ENCODE measurements at places on chromosomes 2 and 18.

DNA sequence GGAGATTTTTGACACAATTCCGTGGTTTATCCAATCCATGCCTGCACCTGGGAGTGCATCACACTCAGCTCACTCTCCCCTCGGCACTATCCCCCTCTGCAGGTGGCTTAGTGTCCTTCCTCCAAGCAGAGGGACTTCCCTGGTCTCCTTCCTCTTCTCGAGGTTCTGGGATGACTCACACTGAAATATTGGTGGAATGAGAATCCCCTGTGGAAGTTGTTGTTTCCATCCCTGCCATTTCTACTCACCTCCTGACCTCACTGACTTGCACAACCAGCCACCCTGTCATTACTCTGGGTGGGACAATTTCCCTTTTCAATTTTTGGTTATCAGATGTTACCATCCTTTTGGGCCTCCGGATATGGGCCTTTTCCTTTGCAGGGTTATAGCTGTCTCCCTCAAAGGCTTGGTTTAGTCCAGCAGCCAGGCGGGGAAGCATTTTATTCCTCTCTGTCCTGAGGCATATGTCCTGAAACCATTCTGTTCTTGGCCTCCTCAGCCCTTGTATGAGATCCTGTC lies 59.9 kb downstream of the PTPRM start:
- DNase-seq = no peak

DNA sequence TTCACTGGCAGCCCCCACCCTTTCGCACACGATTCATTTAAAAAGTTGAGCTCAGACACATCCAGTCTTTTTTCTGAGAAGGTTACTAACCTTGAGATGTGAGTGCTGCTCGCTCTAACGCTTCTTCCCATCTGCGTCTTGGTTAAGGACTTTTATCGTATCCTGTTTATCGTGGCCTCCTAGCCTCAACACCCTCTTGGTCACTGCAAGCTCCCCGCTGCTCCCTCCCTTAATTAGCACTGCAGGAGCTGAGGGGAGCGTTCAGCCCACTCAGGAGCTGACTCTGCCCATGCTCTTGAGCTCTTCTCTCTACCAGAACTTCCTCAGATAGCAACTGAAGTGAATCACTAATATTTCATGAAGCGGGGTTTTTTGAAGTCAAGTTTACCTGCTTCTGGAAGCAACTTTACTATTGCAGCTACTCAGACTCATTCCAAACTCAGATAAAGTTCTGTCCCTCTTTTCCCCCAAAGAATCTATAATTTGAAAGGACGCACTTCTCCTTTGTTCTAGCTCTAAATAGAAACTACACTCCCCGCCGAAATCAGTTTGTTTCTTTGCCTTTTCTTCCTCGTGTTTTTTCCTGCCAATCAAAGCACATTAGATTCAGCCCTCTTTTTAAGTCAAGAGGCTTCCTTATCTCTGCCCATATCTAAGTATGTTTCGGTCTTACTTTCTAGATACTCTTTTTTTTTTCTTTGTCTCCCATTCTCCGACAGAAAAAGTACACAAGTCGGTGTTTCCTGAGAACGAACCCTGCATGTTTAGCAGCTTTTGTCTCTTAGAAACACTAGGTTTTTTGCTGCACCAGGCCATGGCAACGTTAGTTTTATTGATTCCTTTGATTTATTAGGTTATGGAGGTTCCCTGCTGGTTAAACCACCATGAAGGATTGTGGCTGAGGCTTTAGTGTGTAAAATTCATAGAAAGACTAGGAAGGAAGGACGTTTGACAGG lies 9.3 kb upstream of the CD226 start:
- DNase-seq = no peak

DNA sequence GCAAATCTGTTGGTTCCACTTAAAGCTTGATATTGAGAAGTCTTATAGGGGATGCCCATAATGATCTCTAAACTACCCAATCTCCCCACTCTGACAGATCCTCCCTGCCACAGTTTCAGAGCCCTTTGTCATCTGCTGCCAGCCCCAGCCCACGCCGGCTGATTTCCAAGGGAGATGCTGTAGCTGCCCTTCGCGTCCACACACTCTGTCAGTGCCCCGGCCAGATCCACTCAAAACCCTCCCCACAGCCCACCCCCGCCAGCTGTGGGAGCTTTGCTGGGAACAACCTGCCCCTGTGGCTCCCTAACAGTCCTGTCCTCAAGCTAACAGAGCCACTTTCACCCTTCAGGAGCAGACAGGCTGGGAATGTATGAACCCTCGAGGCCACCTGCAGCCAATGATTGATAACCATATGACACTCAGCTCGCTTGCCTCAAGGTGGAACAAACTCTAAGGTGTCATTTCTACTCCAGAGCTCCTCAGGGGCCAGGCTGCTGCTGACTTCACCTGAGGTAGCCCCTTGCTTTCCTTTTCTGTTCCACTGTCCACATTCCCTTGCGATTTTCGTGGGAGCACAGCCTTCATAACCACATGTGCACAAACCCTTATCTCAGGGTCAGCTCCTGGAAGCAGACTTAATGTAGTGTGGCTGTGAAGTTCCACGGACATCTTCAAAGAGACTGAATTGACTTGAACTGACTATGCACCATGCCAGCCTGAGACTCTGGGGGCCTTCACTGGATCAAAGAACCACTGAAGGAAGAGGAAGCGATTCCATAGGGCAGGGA lies 92.6 kb upstream of the LGALSL start:
- no peak for DNase-seq

DNA sequence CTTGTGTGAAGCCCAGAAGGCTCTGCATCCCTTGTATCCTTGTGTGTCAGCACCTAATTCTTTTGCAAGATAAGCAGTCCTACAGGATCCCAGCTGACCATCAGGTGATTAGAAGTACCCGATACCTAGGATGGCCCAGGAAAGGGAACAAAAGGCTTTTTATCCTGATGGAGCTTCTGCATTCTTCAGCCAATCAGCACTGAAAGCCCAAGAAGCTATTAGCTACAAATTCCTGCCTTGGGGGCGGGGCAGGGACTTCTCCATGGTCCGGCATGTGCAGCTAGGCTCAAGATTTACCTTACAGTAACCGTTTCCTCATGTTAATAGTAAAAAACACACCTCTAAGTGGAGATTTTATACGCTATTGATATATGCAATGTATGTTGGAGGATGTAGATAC lies 264.6 kb upstream of the THUMPD2 start:
- DNase-seq = no peak

- no peak for DNase-seq
Measured at GRCh38 chr2:109530712-109531111, 83.1 kb downstream of the SEPTIN10 start.

- no peak for DNase-seq
Measured at GRCh38 chr2:195318440-195319111, 338.4 kb upstream of the SLC39A10 start.

- no peak for DNase-seq
Measured at GRCh38 chr2:83253848-83254247, 1205.2 kb downstream of the SUCLG1 start.
